ENCODE measurements at places on chromosomes 3 and 15. TPM values are rescaled to one million over a fixed set of nuclear protein-coding genes. Genes with fewer than 3 reads are reported as not detected.

DNA sequence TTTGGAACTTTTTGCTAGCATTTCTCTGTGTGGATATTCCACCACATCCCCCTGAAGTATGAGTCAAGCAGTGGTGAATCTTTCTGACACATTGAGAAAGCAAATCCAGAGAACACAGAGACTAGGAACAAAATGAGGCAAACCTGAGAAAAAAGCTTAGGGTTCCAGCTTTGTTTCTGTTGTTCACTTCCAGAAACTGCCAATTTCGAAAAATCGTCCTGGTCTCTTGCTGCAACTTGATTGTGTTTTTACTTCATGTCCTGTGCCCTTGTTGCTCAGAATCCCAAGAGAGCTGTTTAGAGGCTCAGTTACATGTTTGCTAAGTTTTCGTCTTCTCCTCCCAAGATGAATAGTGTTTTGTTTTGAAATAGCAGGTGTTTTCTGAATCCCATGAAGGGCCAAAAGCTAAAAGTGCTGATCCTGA is 13.7 kb downstream of the MAP2K1 start:
- DNase-seq: no peak

CADM2 gene
- 0.38 TPM for total RNA-seq

DNA sequence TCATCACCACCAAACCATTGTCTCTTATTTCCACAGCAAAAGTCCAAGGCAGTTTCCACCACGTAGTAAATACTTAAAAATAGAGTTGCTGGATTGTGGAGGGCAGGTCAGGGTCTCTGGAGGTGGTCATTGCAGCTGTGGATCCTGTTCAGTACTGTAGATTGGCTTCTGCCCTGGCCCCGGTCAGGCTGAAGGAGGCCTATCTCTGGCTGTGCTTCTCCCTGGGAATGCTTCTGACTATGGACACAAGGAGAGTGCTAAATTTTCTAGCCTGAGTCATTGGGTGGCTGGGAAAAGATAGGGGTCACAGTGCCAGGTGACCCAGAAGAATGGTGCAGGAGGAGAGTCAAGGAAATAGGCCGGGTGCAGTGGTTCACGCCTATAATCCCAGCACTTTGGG is 26.3 kb upstream of the GMPPB start:
- DNase-seq: no peak

- DNase-seq: no peak
Observed at GRCh38 chr15:35678774-35679173, 132.8 kb upstream of the DPH6 start.
